ENCODE measurements at places on chromosomes 1 and 21.

DNA sequence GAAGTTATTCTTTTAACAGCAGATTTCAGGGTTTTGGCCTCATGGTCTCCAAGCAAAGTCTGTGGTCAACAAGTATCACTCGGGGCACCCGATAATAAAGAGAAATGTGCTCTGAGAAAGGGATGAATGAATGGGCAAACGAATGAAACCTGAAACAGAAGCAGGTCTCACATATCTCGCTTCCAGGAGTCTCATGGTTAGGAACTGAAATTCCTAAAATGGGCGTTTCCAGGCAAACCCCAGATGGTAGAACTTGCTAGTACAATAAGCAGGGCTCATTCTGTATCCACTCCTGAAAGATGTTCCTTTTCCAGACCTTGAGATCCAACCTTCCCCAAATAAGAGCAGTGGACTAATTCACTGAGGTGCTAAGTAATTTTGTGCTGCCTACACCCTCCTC is 87.2 kb downstream of the LAMC2 start:
- DNase-seq: no peak

GRCh38 chr1:40316595-40317393 is at the start of gene COL9A2:
Gene COL9A2, minus strand, starts transcription at chr1:40317286. Its CDS starts 89 bp downstream, at chr1:40317197.
- DNase-seq: no peak

DNA sequence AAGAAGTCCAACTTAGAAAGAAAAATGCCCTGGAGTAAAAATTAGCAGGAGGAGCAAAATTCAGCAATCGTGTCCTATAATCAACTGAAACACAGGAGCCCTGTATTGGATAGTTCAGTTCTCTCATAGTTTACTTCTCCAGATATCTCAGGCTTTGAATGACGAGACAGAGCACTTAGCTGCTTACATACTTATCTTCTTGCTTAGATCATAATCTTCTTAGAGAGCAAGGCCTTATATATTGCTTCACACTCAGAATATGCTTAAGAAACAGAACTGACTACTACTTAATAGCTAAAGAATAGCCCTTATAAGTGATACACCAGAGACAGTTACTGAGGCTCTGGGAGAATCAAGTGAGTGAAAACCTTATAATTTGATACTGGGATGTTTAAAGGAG is 38.9 kb downstream of the TOR3A start:
- DNase-seq: no peak

- no peak for DNase-seq
These were observed 13.1 kb downstream of the NR5A2 start for GRCh38 chr1:200040481-200041138.

- no peak for DNase-seq
These were observed 37.9 kb upstream of the MPZL1 start for GRCh38 chr1:167683641-167684502.

DNA sequence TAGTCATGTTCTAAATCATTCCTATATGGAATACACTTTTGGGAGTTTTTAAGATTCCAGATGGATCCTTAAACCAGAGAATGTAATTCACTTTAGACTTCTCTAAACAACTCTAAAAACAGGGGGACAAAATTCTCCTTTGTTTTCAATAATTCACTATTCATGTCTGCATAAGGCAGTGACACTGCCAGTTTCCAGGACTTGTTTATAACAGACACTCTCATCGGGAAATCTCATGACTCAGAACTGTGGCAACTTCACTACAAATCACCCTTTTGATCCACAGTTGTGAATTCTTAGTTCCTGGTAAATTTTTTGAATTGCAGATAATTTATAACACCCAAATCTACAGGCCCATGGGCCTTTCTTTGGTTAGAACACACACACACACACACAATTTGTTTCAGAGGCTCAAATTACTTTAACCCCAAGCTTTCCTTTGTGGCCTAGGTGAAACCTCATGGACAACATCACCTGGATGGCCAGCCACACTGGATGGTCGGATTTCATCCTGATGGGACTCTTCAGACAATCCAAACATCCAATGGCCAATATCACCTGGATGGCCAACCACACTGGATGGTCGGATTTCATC is at the start of gene OR2T4:
TSS of gene OR2T4 (plus strand) at position 545 of the 595 bp plus-strand sequence. CDS start at position 545, 0 bp downstream.
- no peak for DNase-seq

Measured in NCI-H2081 treated with DMSO at 0.1 percent for 48 hours (cell line).